ENCODE measurements at places on chromosomes 1 and 21.

DNA sequence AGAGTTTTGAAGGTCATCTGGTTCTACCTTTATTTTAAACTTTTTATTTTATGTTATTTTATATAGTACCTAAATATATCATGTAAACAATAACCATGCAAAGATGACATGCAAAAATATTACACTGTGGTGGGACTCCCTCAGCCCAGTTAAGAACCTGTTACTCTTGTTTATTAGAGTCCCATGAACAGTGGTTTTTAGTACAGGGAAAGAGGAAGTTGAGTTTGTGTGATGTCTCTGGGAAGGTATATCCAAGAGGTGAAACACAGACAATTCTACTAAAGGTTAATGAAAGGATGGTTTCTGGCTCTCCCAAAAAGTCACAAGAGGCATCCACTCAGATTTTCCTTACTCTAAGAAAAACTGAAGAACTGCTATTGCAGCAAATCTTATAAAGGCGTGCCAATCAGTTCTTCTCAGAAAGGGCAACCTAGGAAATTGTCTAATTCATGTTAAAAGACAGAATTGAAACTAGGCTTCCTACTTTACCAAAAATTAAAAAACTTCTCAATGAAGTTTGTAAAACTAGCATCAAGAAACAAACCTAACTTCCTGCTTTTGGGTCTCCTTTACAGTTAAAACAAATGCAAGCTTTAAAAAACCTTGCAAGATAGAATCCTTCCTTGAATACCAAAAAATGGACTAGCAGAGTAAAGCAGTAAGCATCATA lies 19.9 kb downstream of the GFI1 start:
- DNase-seq: no peak

GRCh38 chr1:177044390-177044789 lies 120.1 kb downstream of the ASTN1 start:
- DNase-seq: no peak

DNA sequence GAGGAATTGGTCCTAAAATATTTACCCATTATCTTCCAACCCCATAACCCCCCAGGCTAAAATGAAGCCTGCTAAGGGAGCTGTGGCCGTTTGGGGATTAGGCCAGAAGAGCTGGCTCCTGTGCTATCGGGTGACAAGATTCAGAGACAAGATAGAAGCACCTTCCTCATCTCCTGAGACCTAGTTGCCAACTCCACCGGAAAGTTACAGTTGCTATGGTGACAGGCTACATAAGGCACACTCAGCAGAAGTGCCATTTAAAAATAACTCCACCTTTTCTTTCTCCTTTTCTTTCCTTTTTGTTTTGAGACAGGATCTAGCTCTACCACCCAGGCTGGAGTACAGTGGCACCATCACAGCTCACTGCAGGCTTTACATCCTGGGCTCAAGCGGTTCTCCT lies 43.6 kb upstream of the ROR1 start:
- no peak for DNase-seq

- no peak for DNase-seq
Measured at GRCh38 chr1:96710708-96711477, 10.7 kb upstream of the PTBP2 start.

GRCh38 chr21:46153247-46154154 lies 1.9 kb downstream of the FTCD start:
- peak; percentile 20 for DNase-seq

GRCh38 chr1:17680308-17680707 lies 74.8 kb upstream of the ACTL8 start:
- DNase-seq: no peak

DNA sequence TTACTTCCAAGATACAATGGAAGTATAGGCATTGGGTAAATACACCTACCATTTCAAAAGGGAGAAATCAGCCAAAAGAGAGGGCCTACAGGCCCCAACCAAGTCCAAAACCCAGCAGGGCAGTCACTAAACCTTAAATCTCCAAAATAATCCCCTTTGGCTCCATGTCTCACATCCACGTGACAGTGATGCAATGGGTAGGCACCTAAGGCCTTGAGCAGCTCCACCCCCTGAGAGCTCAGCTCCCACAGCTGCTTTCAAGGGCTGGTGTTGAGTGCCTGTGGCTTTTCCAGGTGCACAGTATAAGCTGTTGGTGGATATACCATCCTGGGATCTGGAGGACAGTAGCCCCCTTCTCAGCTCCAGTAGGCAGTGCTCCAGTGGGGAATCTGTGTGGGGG lies 72.5 kb downstream of the UROD start:
- no peak for DNase-seq

DNA sequence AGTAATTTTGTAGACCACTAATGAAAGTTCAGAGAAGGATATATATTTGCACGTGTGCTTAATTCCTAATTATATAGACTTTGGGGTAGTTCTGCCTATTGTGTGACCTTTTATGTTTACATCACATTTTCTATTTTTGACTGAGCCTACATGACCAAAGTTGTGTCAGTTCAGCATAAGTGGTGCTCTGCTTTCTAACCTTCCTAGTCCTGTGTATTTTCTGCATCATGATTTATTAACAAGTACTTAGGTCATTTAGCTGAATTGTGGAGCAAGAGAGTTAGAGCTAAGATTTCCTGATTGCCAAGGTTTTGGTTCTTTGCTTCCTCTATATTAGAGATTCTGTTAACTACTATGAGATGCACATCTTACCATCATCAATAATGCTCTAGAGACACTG lies 176.0 kb downstream of the C1orf21 start:
- no peak for DNase-seq

GRCh38 chr1:195122497-195122896 lies 1485.7 kb downstream of the KCNT2 start:
- DNase-seq: no peak

DNA sequence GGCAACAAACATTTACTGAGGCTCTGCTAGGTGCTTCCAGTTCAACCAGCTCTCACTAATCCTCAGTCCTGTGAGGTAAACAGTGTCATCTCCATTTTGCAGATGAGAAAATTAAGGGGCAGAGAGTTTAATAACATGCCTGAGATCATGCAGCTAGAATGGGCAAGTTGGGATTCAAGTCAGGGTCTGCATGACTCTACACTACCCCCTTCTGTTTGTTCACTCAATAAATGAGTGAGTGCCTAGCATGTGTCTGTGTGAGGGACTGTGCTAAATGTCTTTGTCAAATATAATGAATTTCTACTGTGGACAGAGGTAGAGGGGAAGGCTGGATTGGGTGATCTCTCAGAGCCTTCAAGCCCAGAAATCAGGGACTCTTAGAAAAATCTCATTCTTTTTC lies 4.5 kb downstream of the PEF1 start:
- DNase-seq: no peak

- DNase-seq: no peak
Measured at GRCh38 chr21:36030581-36031189, 29.6 kb downstream of the SETD4 start.

DNA sequence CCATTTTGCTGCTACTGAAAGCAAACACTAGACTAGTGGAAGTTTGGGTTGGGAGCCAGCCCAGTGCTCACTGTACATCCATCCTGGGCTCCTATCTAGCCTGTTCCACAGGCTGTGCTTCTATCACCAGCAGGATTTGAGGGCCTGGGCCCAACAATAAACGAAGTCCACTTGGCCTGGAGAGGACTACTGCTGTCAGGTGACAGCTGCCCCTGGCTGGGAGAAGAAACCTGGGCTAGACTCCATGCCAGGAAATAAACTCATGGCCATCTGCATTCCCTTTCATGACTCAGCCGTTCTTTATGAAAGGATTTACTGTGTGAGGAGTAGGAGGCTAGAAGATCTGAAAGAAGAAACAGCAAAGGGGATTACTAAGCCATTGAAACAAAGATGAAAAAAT lies 35.5 kb downstream of the COLGALT2 start:
- no peak for DNase-seq

DNA sequence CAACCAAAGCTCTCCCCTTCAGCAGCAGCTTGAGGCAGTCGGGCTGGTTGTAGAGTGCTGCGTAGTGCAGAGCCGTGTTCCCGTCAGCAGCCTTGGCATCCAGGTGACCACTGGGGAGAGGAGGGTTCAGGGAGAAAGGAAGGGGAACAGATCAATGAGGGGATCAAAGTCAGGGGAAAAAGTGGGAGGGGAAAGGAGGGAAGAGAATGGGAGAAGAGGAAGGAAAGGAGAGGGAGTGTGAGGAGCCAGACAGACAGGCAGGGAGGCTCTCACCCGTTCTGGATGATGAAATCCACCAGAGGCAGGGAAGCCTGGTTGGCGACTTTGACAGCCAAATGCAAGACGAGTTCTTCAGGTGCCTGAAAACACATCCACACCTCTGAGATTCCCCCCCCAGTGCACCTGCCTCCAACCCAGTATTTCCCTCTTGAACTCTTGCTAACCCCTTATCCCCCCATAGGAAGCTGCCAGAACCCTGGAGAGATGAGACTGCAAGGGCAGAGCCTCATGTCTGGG lies 9.8 kb upstream of the TCEA3 start:
- DNase-seq: no peak

DNA sequence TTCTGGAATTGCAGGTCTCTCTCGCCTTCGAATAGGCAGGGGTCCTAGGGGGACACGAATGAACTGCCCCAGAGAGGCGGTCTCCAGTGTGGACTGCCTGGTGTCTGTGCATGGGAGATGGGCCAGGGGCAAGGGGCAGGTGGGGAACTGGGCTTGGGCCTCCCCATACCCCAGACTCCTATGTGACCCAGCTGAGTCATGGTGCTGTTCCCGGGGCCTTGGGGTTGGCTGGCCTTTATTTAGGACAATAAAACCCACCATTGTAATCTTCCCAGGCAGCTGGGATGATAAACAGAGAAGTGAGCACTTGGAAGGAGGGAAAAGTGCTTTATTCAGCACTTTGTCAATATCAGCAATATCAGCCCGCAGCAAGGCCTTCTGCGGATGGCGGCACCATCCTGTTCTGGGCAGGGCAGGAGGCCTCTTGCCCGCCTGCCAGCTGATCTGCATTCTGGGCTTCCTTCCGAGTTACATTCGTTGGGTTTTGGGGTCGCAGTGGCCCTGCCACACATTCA lies 209.0 kb upstream of the TMEM51 start:
- DNase-seq: no peak

DNA sequence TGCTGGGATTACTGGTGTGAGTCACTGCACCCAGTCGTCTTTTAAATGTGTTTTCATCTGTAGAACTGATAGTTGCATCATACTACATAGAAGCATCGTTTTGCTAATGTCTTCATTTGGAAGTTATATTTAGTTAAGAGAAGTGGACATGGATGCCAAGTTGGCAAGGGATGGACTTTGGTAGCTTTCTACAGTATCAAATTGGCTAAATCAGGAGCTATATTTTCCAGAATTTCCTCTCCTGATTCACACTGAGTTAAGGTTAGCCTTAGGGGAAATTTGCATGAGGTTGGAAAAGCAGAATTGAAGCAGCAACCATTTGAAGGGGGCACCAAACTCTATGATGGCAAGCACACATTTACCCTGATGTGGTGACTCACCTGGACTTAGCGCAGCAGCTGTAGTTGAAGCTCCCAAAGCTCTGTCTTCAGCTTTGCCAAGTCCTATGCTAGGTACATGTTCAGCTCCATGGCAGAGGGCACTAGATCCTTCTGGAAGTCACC lies 43.9 kb downstream of the DUSP10 start:
- DNase-seq: no peak

DNA sequence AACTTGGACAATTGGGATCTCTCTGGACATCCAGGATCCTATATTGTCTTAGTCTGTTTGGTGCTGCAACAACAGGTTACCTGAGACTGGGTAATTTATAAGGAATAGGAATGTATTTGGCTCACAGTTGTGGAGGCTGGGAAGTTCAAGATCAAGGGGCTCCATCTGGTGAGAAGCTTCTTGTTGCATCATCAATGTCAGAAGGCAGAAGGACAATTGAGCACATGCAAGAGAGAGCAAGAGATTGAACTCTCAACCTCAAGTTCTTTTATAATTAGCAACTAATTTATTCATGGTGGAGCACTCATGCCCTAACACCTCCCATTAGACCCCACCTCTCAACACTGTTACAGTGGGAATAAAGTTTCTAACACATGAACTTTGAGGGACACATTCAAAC lies 124.7 kb upstream of the ETV3 start:
- no peak for DNase-seq

- DNase-seq: no peak
Measured at GRCh38 chr1:19372136-19372514, 60.0 kb downstream of the SLC66A1 start.

DNA sequence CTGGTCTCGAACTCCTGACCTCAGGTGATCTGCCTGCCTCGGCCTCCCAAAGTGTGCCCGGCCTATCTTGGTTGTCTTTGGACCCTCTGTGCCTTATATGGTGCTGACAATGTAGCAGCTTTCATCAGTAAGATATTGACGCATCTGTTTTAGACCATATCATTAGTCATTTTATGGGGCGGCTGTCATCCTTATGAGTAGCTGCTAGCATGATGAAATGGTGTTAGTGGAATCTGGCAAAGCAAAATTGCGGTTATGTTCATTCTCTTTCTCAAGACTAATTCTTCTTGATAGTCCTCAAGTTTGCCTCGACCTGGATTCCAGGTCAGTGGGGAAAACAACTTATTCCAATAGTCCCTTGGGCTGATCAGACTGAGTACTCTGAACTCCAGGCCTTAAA lies 199.9 kb downstream of the PRDM2 start:
- DNase-seq: no peak

GRCh38 chr21:15022608-15023261 lies 42.1 kb downstream of the NRIP1 start:
- DNase-seq: no peak

GRCh38 chr1:96208428-96208827 lies 513.2 kb upstream of the PTBP2 start:
- DNase-seq: no peak

- no peak for DNase-seq
Measured at GRCh38 chr1:7633506-7634245, 137.4 kb upstream of the VAMP3 start.

- DNase-seq: no peak
Measured at GRCh38 chr1:221809091-221810029, 67.5 kb upstream of the DUSP10 start.

- no peak for DNase-seq
Measured at GRCh38 chr1:183476081-183476480, 3.8 kb downstream of the SMG7 start.

DNA sequence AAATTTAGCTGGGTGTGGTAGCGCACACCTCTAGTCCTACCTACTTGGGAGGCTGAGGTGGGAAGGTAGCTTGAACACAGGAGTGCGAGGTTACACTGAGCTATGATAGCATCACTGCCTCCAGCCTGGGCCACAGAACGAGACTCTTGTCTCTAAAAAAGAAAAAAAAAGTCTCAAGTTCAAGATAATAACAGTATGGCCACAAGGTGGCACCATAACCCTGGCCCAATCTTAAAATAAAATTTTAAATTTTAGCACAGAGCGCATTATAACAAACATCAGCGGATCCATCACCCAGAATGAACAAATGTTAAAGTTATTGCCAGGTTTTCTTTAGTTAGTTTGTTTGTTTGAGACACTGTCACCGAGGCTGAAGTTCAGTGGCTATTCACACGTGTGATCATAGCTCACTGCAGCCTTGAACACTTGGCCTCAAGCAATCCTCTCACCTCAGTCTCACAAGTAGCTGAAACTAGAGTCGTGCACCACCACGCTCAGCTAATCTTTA lies 2.9 kb upstream of the HTR6 start:
- DNase-seq: peak; percentile 22

DNA sequence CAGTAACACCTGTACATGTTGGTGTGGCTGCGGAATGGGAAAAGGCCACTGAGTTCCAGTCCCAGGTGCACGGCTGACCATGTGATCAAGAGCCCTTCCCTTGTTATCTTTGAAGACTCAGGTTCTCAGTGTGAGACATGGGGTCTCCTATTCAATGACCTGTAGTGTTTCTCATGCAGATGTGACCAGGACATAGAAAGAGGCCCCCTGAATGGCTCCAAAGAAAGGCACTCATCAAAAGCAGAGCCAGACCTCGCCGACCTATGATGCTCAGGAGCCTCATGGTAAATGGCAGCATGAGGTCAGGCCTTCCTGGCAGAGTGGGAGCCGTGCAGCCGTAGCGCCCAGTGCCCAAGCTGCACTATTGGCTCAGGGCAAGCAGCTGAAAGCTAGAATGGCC lies 42.3 kb upstream of the HAO2 start:
- DNase-seq: no peak

All from T follicular helper cell (primary cell).